Small intestine (tissue), 16 donors: ENCODE measurements at places on chromosomes 2 and 18.

DNA sequence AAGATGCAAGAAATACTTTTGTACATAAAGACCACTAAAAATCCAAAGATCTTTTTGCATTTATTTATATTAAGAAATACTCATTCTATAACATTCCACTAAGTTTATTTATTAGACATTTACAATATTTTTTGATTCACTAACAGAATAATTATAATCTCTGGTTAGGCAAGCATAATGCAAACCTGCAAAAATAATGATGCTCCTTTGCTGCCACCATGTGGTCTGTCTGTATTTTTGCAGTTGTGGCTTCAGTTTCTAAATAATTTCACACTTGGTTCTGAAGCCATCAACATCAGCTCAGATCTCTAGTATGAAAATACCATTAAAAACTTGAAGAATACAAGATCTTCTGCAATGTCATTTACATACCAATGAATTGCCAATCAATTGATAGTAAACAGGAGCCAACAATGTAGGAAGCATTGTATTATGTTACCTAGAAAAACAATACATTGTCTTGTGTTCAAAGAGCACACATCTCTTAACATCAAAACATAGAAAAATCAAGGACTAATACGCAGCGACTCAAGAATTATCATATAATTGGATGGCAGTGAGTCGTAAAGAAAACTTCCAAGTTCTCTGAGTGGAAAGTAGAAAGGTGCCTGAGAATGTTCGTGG, 28.8 kb upstream of the WDR75 start:
- DNase-seq = peak; percentile 47

- DNase-seq = no peak
These were observed 151.1 kb upstream of the LHCGR start for GRCh38 chr2:48906633-48907032.

- DNase-seq = no peak
These were observed 45.1 kb upstream of the TNP1 start for GRCh38 chr2:216904974-216905373.

GRCh38 chr2:193187816-193188215, 993.1 kb upstream of the TMEFF2 start:
- DNase-seq = no peak

DNA sequence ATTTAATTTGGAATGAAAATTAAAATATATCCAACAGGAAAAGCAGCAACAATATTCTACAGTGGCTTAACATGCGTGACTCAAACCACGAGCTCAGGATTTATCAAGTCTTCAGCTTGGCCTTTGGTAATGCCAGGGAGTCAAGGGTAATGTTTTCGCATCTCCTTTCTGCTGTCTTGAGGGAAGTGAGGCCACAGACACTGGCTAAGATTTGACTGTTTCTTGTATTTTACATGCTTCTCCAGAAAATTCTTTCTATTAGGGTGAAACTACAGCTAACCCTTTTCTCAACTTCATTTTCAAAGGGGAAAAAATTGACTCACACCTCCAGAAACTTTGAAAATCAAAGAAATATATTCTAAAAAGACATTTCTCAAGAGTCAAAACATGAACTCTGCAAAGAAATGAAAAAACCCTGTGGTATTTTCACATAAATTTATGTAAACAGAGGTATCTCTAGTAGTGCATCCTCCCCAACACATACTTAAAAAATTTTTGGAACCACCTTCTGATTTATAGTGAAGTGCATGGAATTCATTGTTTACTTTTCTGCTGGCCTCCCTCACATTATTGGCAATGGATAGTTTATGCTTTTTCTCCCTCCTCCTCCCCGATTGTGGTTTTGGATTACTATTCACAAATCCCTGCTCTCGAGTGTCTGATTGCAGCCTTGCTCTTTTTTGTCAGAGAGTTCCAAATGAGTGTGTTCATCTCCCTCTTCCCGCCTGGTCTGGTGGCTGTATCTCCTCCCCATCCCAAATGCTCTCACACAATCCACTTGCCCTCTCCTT, 48.7 kb downstream of the DPP4 start:
- DNase-seq = no peak

DNA sequence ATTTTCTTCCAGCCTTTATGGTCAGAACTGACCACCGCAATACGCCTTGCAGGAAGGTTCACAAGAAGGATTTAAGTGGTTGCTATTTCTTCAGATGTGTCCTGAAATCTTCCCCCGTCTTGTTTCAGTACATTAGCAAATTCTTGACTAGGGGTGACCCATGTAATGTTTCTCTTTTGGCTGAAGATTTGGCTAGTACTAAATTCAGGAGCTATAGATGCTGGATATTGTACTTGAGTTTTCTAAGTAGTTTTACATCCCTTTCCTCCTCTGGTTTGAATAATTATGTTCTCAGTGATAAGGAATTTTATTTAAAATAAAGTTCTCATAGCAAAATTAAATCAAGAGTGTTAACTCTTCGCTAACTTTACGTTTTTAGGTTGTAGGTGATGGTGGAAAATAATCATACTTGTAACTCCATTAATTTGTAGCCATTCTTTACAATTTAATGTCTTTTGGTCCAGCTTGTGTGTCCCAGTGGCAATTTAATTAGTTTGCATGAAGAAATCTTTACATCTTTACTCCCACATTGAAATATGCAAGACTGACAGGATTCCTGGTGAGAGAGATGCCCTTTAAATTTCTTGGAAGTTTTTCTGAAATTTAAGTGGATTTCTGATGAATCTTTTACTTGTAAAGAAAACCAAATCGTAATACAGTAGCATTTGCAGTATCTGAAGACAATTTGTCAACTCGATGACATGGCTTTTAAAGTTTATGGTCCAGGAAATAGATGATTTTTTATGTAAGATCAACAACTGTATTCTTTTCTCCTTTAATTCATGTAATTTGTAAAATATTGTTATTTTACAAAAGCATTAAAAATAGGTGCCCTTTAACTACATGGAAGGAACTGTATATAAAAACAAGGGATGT, 2.8 kb downstream of the PHLPP1 start:
- no peak for DNase-seq

DNA sequence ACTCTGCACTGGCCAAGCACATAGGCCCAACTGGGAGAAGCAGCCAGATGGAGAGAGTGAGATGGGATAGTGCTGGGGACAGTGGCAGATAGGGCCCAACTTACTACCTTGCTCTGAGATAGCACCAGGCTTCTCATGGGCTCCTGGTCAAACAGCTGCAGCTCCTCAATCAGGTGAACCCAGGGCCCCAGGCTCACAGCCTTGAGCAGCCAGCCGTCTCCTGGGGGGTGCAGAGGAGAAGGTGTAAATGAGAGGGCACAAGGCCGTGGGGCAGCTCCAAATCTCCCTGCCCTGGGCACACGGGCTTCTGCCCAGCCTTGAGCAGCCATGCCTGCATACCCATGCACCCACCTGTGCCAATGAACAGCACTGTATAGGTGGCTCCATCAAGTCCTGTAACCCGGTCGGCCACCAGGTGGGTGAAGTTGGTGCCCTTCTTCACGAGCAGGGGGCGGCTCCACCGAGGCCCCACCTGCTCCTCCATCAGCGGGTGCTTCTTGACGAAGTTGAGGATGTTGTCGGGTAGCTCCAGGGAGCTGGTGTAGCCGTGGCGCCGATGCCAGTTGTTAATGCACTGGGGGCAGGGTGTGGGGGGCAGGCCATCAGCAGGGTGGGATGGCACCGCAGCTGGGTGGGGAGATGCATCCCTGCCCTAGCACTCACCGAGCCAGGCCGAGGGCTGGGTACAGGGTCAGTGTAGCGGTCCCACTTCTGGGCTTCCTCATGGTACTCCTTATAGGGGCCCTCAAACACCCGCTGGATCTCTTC, 5.9 kb upstream of the ANKRD39 start:
- DNase-seq = no peak

DNA sequence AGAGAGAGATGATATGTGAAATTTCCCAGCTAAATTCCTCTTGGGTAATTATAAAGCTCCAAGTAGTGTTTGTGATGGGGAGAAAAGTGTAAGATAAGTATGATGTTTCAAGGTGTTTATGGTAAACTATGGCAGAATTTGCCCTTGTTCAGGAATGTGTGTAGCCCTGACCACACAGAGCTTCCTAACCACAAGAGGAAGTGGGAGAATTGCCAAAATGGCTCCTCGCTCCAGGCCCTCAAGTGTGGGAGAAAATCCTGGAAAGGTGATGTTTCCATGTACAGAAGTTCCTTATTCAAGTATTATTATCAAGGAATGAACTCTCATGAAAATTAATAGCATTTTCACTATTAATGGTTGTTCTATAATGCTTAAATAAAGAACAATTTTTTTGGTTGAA, 878.3 kb downstream of the TDRD15 start:
- DNase-seq = no peak

DNA sequence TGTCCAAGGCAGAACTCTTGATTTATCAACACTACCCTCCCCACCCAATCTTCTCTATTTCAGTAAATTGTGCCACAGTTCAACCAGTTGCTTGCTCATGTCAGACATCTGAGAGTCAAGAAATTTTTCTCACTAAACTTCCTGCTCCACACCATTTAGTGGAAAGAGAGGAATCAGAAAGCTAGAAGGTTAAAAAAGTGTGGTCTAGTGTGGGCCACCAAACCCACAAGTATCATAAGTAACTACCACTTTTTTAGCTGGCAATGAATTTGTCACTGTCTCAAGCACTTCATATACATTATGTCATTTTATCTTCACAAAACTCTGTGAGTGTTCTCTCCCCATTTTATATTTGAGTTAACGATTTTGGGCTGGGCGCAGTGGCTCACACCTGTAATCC, 16.6 kb upstream of the MSTN start:
- DNase-seq = no peak

DNA sequence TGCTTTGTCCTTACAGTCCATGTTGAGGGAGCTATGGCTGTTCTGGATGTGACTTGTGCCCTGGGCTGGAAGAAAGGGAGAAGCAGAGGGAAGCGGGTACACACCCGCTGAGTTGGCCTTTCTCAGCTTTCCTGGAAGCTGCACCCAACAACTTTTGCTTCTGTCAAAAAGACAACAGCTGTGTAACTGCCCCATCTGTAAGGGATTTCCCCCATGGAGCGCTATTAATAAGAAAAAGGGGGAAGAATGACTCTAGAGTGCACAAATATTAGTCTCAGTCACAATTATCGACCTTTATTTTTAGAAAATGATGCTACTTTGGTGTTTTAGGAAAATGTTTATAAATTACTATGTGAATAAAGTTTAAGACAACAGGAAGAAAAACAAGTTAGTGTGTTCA, 368.3 kb downstream of the RAD51AP2 start:
- no peak for DNase-seq

DNA sequence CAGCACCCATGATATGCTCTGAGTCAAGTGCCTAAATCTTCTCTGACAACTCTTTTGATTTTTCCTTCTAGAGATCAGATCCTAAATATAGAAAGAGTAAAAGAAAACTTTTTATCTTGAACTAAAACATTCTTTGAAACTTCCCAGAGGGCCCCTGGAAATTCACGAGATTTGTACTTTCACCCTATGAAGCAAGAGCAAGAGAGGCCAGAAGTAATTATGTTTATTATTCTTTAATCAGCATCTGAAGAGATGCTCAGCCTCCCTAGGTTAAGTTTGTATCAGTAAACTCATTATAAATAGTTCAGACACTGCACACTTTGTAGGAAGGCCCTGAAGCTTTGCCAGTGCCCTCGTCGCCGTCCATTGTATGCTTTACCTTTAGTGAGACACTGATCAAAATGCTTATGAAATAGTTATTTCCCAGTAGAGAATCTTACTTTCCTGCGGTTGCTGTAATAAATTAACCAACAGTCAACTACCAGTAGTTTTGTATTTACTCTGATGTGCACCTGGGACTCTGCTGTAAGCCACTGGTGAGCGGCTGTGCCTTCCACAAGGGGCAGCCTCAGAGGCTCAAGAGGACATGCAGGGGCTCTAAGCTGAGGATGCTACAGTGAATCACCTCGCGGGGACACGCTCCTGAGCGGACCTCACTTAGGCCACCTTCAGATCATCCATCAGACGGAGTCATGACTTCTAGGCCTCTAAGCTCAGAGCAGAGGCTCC, 71.9 kb downstream of the BIN1 start:
- DNase-seq = peak; percentile 19

DNA sequence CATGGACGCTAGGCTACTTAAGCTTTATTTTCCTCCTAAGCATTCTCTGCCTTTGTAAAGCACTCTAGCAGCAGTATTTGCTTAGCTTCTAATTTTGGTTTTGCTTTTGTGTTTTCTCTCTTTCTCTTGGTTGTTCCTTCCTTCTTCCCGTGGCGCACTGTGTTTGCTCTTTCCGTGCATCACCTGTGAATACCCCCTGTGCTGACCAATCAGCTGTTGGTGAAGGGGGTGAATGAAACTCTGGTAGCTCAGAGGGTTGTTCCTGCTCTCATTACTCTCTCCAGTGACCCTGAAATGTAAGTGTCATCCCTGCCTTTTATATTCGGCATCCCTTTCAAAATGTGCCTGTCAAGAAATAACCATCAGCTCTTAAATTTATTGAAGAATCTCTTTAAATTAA, 45.5 kb upstream of the TNFRSF11A start:
- no peak for DNase-seq

- DNase-seq = no peak
These were observed 294.5 kb upstream of the NT5C1B start for GRCh38 chr2:18883616-18884456.

- no peak for DNase-seq
These were observed 21.4 kb upstream of the MTA3 start for GRCh38 chr2:42547014-42547413.

- peak; percentile 97 for DNase-seq
These were observed 18.7 kb upstream of the IHH start for GRCh38 chr2:219079417-219079816.

- no peak for DNase-seq
These were observed 2.8 kb upstream of the TMEM131 start for GRCh38 chr2:97998431-97999005.

GRCh38 chr2:123364243-123364896, 660.7 kb upstream of the CNTNAP5 start:
- no peak for DNase-seq

GRCh38 chr2:157895531-157895930, 19.4 kb upstream of the ACVR1 start:
- DNase-seq = no peak

- no peak for DNase-seq
These were observed 358.2 kb upstream of the SPRED2 start for GRCh38 chr2:65790676-65790935.

DNA sequence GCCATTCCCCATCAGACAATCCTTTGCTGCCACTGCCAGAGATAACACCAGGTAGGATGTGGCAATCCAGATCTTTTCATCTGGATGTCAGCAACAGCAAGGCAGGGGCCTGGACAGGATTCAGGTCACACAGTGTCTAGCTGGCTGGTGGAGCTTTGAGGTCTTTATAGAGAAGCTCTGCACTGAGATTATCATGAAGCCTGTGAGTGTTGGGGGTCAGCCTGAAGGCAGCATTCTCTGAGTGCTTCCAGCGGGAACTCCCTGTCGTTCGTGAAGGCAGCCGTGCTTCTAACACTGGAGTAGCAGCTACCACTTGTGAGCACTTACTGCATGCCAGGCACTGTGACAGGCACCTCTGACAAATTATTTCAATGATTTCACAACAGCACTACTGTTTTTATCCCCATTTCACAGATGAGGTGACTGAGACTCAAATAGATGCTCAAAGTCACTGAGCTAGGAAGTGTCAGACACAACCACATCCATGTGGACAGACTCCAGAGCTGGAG, 85.7 kb downstream of the SEMA4F start:
- DNase-seq = no peak

GRCh38 chr2:1181893-1182292, 231.2 kb downstream of the SNTG2 start:
- DNase-seq = no peak

GRCh38 chr2:28199995-28200679, 192.5 kb upstream of the FOSL2 start:
- DNase-seq = peak; percentile 47

- DNase-seq = no peak
These were observed 105.2 kb downstream of the LYPD6B start for GRCh38 chr2:149143734-149144133.
